ENCODE measurements at places on chromosomes 2 and 18.

DNA sequence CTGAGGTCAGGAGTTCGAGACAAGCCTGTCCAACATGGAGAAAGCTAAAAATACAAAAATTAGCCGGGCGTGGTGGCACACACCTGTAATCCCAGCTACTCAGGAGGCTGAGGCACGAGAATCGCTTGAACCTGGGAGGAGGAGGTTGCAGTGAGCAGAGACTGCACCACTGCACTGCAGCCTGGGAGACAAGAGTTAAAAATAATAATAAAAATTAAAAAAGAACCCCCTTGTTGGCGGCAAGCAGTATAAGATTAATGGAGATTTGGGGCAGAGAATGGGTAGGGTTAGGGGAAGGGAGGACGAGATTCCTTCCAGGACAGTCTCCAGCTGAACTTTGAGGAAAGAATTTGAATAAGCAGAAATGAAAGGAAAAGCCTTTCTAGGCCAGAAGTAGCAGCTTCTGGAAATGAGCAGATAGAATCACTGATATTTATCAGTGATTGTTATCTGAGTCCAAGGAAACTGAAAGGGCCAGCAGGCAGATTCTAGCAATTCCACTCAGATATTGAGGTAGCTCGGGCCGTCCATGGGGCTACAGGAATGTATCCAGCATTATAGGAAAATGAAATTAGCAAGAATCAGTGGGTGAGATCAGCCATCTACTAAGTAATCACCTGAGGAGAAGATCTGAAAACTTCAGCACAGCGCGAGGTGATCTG is 7.0 kb upstream of the MYCN start:
- no peak for DNase-seq

GRCh38 chr2:9261231-9261883 is 54.7 kb downstream of the ASAP2 start:
- no peak for DNase-seq

DNA sequence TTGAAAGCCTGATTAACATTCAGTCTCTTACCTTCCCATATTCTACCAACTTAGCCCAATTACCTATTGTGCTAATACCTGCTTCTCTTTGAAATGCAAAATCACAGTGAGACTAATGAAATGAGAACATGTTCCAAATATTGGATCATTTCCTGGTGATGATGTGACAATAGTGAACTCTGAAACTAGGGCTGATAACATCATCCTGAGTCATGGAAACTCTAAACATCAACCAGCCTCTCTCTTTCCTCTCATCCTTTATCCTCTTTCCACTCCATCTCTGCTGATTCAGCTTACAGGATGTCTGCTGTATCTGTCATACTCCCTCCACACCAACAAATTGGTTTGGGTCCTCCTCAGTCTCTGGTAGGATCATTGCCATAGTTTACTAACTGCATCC is 98.8 kb upstream of the NCKAP5 start:
- peak; percentile 69 for DNase-seq

DNA sequence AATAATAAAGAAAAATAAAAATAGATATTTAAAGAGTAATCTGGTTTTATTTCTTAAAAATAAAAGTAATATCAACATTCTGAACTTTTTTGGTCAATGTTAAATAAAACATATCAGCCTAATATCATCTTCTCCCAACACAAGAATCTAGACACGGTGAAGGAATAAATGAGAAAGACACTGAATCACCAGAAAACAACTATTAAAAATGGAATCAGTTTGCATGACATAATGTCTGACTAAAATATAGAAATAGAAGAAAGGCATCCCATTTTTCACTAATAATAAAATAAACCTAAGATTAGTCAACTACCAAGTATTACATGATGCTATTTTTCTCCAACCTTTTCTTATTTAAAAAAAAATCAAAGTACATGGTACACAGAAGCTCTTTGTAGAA is 30.8 kb upstream of the TNFAIP6 start:
- no peak for DNase-seq

- DNase-seq = no peak
Measured at GRCh38 chr2:55428258-55428657, 8.6 kb upstream of the CCDC88A start.

GRCh38 chr2:206716623-206717022 is 1.6 kb downstream of the DYTN start:
- DNase-seq = no peak

DNA sequence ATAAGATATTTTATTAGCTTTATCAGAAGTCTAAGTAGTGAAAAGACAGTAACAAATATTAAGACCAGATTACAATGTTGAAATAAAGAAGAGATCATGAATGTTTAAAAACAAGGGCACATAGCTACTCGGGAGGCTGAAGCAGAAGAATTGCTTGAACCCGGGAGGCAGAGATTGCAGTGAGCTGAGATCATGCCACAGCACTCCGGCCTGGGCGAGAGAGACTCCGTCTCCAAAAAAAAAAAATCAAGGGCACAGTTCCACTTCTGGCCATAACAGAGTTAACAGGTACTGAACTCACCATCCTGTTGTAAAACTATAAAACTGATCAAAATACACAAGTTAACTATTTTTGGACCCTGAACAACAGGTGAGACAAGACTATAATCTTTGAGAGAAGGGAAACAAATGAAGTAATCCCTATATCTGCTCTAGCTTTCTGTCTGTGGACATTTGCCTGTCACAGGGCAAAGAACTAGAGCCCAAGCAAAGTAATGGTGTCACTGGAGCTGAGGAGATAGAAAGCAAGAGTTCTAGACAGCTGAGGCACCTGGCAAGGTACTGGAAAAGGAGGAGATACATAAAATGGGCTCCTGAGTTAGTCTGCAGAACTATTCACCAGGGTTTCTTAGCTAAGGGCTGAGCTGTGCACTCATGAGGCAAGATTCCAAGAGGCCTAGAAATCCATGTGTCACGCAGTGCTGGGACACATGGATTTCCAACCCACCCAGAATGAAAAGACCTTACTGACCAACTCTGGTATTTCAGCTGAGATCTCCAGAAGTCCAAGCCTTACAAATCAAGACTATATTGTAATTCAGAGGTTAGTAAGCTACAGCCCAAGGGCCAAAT is 15.2 kb downstream of the MMADHC start:
- no peak for DNase-seq

DNA sequence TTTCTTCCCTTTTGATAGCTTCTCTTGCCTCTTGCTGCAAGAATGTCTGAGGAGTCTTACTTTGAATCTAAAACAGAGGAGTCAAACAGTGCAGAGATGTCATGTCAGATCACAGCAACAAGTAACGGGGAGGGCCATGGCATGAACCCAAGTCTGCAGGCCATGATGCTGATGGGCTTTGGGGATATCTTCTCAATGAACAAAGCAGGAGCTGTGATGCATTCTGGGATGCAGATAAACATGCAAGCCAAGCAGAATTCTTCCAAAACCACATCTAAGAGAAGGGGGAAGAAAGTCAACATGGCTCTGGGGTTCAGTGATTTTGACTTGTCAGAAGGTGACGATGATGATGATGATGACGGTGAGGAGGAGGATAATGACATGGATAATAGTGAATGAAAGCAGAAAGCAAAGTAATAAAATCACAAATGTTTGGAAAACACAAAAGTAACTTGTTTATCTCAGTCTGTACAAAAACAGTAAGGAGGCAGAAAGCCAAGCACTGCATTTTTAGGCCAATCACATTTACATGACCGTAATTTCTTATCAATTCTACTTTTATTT is 133.5 kb upstream of the CDCA7 start:
- no peak for DNase-seq

- DNase-seq = no peak
Measured at GRCh38 chr18:33115917-33116316, 324.6 kb downstream of the CCDC178 start.

GRCh38 chr18:34771958-34772357 is 61.9 kb downstream of the DTNA start:
- no peak for DNase-seq

- no peak for DNase-seq
Measured at GRCh38 chr2:198880986-198881385, 576.8 kb downstream of the SATB2 start.

- DNase-seq = no peak
Measured at GRCh38 chr2:19505199-19506136, 147.0 kb upstream of the OSR1 start.

DNA sequence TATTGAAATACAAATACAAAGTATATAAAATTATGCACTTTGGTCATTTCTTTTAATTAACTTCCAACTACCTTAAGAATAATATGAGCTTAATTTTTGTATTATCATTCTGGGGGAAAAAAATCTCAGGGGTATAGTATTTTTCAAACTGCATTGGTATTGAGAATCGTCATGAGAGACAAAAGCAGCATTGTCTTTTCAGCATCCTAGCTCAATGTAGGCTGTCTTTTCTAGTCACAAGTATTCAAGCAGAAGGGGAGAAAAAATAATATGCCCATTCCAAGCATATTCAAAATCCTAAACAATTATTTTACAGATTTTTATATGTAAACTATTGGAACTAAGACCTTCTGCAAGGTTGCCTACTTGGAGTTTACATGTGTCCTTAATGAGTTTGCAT is 693.3 kb downstream of the LRP1B start:
- no peak for DNase-seq

DNA sequence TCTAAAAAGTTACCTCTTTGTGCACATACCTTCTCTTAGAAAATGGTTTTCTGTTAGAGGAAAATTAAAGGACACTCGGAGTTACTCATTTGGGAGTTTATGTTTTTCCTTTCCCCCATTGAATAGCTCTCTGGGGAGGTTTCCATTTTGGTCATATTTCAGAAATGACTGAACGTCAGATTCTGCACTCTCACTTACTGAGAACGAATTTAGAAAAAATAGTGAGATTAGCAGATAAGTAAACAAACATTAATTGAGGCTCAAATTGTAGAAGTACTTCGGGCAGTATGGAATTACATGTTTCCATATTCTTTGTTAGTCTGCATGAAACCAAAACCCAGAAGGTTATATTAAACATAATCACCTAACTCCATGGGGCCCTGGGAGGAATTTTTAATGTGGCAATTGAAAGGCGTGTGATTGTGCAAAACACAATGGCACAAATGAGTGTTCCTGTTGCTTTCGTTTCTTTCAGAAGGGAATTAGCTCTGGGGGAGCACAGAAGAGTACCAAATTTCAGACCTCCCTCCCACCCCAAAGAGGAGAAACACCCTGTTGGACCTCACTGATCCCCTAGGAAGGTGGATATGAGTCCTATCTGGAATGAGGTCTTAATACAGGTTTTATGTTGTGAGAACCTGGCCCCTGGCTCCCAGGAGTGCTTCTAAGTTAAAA is 212.3 kb downstream of the BCL2 start:
- no peak for DNase-seq

- DNase-seq = no peak
Measured at GRCh38 chr2:233926806-233927205, 9.6 kb downstream of the TRPM8 start.

GRCh38 chr2:95024371-95024770 is 1.1 kb upstream of the MAL start:
- DNase-seq = no peak

- no peak for DNase-seq
Measured at GRCh38 chr2:64727013-64727767, 73.5 kb upstream of the SERTAD2 start.

- no peak for DNase-seq
Measured at GRCh38 chr2:125371867-125372266, 1284.1 kb upstream of the GYPC start.

Measured in fibroblast of skin of abdomen (primary cell).